ENCODE measurements at places on chromosomes 4 and X.
A peak's percentile ranks its signal among the peaks of the same experiment; 100 is the strongest.

- no peak for DNase-seq
These were observed 72.0 kb downstream of the NEXMIF start for GRCh38 chrX:74853255-74853654.

GRCh38 chrX:154408659-154409221 lies 314 bp downstream of the DNASE1L1 start:
- DNase-seq: no peak

GRCh38 chr4:152264106-152264505 lies 271.8 kb downstream of the FBXW7 start:
- DNase-seq: no peak

DNA sequence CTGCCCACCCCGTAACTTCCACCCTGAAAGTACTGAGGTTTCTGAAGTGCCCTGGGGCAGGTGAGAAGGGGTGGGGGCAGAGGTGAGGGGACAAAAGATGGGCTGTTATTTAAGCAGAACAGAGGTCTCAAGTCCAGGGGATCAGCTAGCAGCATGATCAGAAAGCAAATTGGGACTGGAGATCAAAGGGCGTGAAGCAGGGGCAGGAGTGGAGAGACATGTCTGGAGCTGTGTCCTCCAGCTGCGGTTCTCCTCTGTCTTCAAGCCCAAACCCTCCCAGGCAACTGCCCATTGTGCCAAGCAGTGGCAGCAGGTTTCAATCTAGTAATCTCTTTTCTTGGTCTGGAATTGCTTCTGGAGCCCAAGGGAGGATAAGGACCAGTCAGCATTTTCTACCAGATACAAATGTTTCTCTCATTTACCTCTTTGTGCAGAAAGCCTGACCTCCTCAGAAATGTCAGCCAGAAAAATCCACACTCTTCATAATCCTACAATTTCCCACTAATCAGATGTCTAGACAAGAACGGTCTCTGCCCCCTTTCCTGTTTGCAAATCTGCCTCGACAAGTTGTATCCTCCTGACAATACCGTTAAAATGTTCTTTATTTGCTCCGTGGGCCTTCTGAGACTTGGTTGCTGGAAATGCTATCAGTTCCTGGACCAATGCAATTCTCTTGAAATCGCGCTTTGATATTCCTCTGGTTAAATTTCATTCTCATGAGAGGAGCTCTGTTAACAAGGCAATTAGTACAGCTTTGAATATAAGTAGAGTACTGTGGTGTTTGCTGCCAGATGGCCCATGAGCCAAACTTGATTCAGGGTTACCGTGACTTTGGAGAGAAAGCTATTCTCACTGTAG lies 23.2 kb upstream of the RASL11B start:
- no peak for DNase-seq

DNA sequence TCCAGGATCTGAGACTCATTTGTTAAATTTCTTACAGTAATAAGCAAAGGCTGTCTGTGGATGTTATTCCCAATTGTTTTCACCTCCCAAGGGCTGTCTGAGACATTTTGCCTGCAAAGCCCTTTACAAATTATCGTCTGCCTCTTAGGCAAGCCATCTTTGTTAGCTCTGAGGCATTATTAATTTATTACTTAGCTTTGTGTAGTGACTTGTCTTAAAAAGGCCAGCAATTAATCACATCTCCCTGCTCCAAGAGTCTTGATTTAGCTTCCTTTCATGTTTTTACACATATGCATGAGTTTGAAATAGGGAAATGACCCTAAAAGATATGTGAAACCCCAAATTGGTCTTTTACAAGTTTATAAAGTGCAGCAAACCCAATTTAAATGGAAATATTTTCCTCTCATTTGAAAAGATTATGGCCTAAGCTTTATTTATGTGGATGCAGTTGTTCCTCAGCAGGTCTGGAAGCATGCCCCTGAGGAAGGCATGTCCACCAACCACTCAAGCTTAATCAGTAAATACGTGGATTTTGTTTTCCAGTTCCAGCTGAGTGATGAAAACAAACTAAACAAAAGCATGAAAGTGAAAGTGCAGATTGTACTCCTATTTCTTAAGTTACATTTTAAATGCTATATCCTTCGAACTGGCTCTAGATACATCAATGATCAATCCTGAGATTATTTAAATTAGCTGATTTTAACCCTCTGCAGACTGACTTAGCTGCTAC lies 173.6 kb upstream of the LNX1 start:
- DNase-seq: no peak

DNA sequence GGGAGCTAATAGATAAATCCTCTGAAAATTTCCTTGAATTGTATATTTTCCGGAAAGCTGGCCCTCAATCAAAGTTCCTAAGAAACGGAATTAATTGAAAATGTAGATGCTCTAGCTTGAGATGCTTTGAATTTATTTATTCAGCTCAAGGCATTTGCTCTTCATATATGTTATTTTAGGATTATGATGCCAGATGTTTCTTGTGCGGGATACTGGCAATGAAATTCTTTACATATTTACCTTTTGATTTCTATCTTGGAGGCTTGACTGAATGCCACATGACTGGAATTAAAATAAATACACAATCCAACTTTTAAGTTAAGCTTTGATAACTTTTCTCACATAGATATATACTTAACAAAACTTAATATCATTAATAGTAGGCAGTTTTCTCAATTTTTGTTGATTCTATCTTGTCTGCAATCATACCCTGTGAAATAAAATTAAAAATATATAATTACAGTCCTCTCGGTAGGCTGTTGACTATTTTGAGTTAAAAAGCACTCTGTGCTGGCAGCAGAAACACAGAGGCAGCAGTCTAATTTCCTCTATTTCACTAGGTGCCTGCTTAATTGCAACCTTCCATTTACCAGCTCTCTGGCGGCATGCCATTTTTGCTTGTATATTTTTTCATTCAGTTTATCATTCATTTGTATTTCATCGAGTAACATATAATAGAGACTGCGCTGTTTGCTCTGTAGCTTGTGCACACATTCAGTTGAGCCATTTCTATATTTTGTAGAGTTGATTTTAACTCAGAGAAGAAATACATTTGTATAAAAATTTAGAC lies 991.5 kb downstream of the ADGRL3 start:
- no peak for DNase-seq

- no peak for DNase-seq
These were observed 45.2 kb downstream of the PRSS12 start for GRCh38 chr4:118307643-118308042.

DNA sequence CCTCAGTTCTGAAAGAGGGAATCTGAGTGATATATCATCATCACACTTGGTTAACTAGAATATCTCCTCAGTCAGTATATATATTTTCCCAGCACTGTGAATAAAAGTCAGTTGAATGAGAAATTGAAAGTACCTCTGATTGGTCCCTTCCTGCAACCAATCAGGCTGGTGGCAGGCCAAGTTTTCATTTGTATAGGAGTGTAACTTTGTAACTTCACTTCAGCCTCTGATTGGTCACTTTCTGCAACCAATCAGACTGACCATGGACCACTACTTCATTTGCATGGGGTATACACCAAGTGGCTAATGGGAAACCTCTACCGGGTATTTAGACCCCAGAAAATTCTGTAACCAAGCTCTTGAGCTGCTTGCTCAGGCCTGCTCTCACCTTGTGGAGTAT lies 2.0 kb upstream of the PGK1 start:
- no peak for DNase-seq

DNA sequence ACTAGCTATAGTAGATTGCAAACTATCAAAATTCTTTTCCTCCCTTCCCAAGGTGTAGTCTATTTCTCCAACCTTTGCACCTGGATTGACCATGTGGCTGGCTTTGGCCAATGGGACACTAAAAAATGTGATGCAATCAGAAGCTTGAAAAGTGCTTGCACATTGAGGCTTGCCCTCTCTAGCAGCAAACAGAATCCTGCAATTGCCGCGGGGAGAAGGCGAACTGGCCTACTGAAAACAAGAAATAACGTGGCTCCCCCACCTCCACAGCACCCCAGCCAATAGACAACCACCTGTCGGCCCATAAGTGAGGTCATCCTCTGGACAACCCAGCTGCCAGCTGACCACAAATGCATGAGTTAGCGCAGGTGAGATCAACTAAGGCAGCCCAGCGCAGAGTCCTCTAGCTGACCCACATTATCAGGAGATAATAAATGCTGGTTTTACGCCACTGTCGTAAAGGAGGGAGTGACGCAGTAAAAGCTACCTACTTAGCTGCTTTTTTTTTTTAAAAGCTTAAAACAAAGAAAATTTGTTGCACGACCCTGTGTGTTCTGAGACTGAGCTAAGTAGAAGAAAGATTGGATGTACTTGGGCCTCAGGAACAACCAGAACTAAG lies 95.2 kb downstream of the GK start:
- DNase-seq: no peak

GRCh38 chrX:147981038-147981752 lies at the start of gene FMR1NB:
Gene FMR1NB (plus strand): TSS chrX:147981337. CDS start chrX:147981403, 66 bp downstream.
- DNase-seq: no peak

- DNase-seq: no peak
These were observed 13.0 kb downstream of the NSDHL start for GRCh38 chrX:152843852-152844251.

GRCh38 chr4:11011249-11011648 lies 326.7 kb upstream of the CLNK start:
- DNase-seq: no peak

GRCh38 chr4:24547979-24548378 lies 36.4 kb downstream of the DHX15 start:
- DNase-seq: no peak

- DNase-seq: no peak
These were observed 22.4 kb downstream of the SH3TC1 start for GRCh38 chr4:8221476-8221875.

DNA sequence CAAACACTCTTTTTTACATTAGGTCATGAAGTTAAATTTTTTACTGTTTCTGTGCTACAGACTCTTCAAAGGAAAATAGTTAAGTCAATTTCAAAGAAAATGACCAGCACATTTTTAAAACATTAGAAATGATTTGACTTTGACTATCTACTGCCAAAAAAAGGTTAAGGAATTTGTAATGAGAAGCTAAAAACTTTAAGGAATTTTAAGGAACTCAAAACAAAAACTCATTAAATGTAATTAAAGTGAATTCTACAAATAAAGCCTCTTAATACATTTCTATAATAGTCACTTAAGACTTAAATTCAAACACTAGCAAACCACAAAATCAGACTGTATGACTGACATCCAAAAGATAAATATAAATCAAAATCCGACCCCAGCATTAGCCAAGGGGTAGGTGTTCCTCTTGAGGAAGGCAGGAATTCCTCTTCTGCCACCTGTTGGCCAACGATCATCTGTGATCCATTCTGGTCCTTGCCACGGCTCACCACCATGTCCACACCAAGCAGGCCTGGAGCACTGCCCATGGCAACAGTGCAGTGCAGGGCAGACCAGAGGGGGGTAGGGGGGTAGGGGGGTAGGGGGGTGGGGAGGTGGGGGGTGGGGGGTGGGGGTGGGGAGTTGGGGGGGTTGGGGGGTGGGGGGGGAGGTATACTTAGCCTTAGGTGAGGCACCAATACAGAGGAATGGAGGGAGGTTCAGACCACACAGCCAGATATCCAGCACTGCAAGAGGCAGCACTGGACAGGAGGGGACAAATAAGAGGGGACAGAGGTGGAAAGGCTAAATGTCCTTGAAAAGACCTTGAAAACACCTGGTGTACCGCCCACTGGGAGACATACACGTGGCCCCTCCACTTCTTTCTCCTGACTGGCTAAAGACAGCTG lies 287.4 kb downstream of the CHIC1 start:
- DNase-seq: no peak

DNA sequence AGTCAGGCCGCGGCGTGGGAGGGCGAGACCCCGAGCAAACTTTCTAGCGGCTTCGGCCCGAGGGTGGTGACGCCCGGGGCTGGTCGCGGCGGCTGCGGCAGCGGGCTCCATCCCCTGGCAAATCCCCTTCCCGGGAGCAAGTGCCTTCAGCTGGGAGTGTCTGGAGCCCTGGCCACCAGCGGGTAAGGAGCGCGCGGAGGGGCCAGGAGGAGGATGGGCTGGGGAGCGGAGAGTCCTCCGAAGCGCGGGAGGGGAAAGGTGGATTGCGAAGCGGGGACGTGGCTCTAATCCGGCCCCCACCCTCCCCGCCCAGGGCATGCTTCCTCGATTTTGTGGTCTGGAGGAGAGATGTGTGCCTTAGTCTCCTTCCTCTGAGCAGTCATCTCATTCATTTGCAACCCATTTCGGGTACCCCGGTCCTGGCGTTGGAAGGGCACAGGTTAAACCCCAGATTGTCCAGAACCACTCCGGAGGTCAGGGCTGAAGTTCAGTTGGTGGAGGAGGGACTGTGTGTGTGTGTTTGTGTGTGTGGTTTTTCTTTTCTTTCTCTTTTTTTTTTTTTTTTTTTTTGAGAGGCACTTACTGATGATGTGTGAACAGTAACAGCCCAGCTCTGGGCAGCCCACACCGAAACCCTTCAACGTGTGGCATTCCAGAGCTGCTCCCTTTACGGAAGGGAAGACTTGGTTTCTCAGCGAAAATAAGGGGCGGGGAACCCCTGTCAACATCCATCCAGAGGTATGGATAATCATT lies 516 bp downstream of the SGMS2 start:
- DNase-seq: peak; percentile 71

DNA sequence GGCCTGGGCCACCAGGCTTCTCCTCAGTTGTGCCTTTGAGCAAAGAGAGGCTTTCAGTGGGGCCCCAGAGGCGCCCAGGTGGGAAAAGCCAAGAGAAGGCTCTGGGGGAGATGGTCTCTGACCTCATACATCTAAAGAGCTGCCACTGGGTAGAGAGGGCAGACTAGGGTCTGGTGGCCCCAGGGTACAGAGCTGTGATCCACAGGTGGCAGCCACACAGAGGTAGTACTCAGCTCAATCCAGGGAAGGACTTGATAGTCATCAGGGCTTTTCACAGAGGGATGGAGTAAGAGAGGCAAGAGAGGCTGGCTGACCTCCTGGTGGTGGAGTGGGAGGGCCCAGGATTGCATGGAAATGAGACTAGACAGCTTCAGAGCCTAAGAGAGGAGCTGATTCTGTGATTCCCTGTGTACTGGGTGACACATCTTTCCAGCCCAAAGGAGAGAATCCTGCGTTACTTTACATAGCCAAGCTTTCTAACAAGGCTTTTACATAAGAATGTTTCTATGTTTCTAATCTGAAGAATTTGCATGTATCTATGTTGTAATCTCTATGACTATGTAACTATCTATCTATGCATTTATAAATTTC lies 53.2 kb upstream of the PJA1 start:
- no peak for DNase-seq

- DNase-seq: no peak
These were observed 26.4 kb upstream of the MED14 start for GRCh38 chrX:40761762-40762161.

DNA sequence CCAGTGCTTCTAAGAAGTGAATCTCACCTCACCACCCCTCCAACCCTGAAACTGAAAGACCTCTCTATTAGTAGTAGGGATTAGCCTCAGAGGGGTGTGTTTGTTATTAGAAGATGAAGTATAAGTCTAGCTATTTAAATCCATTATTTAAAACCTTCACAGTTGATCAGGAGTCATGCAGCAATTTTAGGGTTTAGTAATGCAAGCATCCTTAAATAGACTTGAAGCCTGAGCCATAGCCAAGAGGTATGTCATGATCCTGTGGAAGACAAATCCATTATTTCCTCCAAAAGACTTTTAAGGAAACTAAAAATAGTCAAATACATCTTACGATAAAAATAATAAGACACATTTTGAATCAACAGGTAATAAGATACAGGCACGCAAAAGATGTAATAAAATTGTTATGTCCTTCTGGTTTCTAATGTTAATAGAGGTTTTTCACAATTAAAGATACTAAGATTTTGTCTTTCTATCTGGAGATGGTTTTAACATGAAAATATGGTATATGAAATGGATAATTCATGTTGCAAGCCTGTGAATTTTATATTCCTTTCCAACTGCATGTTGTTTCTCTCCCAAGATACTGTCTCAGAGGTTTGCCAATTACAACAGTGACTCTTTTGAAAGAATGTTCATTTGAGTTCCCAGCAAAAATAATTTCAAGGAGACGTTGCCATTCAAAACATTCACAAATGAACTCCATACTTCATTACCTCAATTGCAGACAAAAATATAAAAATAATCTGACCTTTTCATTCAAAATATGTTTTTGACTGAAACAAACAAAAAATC lies 68.0 kb downstream of the LUZP4 start:
- DNase-seq: no peak

Data from cortex of kidney (tissue), 1 donor.